ENCODE measurements at places on chromosomes 16 and 17.

- no peak for DNase-seq
Observed at GRCh38 chr17:77640252-77640651, 318.3 kb upstream of the TNRC6C start.

DNA sequence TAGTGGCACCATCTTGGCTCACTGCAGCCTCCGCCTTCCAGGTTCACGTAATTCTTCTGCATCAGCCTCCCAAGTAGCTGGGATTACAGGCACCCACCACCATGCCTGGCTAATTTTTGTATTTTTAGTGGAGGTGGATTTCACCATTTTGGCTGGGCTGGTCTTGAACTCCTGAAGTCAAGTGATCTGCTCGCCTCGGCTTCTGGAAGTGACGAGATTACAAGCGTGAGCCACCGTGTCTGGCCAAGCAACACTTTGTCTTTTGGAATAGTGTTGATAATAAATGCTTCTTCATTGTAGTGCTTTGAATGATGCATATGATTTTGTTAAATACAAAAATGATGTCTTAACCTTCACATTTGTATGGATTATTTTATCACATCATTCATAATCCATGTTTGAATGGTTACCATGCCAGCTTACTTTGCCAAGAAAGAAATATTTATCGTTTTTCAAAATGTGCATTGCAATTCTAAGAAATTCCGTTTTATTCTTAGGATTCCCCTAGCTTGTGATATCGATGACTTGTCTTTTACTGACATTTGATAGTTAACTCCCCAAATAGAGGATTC is 29.1 kb downstream of the USP10 start:
- DNase-seq: no peak

DNA sequence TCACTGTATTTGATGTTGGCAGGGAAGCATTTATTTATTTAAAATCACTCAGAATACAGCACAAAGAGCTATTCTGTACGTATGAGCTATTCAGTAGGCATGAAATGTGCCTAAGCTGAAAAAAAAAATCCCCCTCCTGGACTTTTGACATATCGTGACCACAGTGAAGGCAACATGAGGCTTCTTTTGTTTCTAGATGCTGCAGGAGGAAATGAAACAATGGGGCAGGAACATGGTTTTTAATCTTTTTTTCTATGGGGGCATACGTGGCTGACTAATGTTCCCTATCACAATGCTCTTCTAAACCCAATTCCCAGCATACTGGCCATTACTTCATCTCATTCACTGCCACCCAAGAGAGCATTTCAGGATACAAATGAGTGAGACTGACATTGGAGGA is 191.0 kb upstream of the PMFBP1 start:
- no peak for DNase-seq

DNA sequence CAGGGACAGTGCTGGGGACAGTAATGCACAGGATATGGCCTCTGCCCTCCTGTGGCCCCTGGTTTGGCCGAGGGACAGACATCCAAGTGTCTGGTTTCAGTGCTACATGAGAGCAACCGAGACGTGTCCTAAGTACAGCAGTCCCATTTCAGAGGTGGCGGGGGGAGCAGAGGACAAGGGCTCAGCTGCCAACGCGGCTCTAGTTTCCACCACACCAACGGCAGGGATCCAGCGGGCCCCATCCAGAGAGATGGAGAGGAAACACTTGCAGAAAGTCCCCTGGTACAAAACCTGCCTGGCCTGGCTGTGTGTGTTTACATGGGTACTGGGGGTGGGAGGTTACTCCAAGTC is 125.8 kb upstream of the SMURF2 start:
- no peak for DNase-seq

DNA sequence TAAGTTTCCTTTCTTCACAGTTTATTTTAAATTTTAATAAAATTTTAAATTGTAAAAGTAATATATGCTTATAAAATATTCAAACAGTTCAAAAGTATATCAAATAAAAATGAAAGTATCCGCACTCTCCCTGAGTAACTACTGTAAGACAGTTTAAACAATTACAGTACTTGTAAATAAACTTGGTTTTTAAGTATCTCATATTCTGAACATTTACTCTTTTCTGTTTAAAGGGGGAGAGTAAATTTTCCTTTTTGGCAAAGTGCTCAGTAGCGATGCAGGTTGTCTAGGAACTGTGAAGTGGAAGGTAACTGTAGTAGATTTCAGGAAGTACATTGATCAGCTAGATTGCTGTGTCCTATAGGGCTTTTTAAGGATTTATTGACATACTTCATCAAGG is 28.8 kb downstream of the AATF start:
- DNase-seq: no peak

DNA sequence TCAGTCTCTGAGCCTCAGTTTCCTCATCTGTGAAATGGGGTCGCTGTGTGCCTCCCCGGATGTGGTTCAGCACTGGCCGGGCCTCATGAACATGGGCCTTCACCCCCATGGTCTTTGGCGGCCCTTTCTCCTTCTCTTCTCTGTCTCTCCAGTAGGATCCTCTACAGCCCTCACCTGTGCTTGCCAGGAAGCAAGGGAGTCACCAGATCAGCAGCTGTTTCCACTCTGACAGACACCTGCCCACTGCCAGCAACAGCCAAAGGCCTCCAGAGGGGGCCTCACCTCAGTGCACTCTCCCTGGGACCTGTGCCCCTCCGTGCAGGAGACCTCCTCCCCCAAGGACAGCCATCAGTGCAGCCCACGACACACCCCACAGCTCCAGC is 89.4 kb downstream of the C16orf78 start:
- DNase-seq: no peak

Measured in CD4-positive, alpha-beta T cell treated with Interleukin-15 for 4 hours (primary cell).